ENCODE measurements at places on chromosomes 12 and 14.

DNA sequence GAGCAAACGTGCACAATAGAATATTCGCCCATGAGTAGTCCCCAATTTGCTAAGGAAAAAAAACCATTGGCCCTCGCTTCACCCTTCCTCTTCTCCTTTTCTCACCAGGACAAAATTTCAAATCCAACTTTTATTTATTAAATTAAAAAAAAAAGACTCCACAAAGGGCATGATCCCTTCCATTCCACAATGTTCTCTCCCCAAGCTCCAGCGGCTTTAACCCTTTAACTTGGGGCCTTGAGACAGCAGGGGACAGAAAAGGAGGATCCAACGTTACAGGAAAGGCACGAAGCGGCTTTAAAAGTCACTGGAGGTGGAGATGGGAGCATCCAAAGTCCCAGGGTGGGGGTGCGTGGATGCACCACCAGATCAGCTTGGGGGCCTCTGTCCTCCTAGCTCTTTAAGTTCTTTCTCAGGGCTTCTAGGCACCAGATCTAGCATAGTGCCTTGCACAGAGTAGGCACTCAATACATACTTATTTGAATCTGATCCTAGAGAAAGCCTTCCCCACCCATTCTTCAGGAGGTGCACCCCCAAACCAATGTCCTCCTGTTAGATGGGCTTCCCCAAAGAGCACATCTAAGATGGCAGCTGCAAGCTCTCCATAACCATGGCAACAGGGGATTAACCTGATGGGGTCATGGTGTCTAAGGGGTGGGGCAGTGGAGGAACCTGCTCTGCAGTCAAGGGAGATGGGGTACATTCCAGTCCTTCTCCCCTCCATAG lies 5.2 kb upstream of the AAAS start:
- no peak for DNase-seq

GRCh38 chr14:21486640-21487087 lies 9.7 kb downstream of the TOX4 start:
- no peak for DNase-seq

DNA sequence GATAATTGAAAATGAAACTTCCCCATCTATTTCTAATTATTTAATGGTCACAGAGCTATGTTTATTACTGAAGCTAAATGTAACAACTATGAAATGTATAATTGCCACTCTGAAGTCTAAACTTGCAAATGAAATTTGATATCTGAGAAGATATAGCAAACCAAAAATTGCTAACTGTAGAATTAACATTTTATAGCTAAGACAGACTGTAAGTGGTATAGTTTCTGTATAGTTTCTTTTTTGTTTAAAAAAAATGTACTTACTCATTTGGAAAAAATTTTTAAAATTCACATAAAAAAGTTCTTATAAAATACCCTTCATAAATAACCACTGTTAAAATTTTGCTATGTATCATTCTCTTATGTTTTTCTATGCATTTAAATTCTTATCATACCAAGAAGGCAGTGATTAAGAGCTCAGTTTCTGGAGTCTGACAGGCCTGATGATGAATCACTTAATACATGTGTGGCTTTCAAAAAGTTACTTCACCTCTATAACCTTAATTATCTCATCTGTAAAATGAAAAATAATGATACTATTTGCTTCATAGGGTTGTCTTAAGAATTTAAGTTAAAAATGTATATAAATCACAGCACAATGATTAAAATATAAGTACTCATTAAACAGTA lies 214.7 kb upstream of the GARIN2 start:
- peak; percentile 46 for DNase-seq

DNA sequence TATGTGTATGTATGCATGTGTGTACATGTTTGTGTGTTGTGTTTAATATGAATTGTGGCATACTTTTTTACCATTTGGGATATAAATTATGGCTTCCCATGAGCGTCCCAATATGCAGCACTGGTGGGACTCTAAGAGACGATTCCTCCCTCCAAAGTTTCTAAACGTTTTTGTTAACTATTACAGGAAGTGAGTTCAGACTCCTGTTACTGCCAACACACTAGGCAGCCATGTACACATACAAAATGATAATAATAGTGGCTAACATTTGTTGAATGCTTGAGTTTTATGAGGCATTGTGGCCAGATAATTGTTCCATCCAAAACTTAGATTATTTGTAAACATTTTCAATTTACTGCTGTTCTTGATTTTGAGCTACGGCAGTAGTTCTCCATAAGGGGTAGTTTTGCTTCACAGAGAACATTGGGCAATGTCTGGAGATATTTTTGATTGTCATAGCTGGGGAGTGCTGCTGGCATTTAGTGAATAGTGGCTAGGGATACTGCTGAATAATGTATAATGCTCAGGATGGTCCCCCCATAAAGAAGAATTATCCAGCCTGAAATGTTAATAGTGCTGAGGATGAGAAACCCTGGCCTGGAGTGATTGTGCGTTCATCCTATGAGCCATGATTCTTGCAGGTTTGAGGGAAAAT lies 45.1 kb downstream of the ARID2 start:
- no peak for DNase-seq

GRCh38 chr14:25909045-25909747 lies 688.6 kb downstream of the NOVA1 start:
- DNase-seq: no peak

DNA sequence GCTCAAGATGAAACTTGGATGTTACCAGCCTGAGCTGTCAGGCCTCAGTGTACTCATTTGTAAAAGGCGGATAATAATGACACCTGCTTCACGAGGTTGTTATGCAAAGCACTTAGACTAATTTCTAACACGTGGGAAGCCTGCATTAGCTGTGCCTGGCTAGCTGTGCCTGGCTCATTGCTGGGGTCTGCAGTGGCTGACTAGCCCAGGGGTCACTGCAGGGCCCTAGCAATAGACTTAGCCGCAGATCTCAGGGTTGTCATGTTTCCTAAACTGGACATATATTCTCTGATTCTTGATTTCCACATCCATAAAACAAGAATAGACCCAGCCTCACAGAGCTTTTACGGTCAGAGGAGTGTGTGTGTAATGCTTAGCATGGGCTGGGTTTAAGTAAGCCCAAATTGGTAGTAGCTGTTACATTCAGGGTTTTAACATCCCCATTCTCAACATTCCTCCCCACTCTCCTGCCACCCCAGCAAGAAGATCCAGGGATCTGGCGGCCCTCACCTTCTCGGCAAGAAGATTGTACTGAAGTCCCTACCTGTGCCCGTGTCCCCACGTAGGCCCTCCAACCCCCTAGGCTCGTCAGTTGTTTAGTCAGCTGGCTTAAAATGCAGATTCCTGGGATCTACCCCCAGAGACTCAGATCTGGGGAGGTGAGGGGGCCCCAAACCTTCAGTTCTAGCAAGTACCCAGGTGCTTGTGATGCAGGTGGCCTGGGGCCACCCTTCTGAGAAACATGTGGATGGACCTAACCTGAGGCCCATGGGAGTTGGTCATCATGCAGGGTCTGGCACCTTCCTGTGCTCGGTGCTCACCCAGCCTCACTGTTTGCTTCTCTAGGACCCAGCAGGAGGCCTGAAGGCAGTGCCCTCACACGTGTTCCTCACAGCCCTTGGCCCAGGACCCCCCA lies 8.6 kb downstream of the NR4A1 start:
- DNase-seq: no peak

DNA sequence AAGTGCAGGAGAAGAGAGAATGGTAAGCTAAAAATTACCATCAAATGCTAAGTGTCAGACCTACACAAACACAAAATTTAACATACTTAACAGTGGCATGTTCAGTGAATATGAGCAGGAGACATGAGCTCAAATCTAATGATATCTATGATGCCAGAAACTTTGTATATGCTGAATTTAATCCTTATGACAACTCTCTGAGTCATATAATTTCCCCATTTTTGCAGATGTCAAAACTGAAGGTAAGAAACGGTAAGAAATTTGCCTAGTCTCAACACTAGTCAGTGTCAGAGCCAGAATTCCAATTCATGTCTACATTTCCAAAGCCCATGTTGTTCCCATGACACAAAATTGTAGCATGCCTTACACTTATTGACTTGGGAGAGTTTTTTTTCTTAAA lies 375.8 kb downstream of the APAF1 start:
- no peak for DNase-seq
